GM23248 (cell line): ENCODE measurements at places on chromosomes 7 and 10. TPM values are rescaled to one million over a fixed set of nuclear protein-coding genes. Genes with fewer than 3 reads are reported as not detected.

GRCh38 chr10:5888843-5889623 lies 660 bp downstream of the ANKRD16 start:
- peaks cover 5% of the 10 kb centered on the region for H3K36me3 ChIP-seq
- peak overlapping the region; percentile 80 for H3K4me3 ChIP-seq
- peak overlapping the region; percentile 64 for H3K27ac ChIP-seq
- peaks cover 20% of the 10 kb centered on the region for H3K4me1 ChIP-seq
- no peaks in the 10 kb centered on the region for H3K27me3 ChIP-seq

- H3K27me3 ChIP-seq: no peaks in the 10 kb centered on the region
- no peak overlapping the region for H3K4me3 ChIP-seq
- peak overlapping the region; percentile 31 for H3K27ac ChIP-seq
- DNase-seq: peak; percentile 92
- H3K4me1 ChIP-seq: peaks cover 16% of the 10 kb centered on the region
- H3K36me3 ChIP-seq: no peaks in the 10 kb centered on the region
Measured at GRCh38 chr7:38382684-38383083, 109.2 kb upstream of the TARP start.

DNA sequence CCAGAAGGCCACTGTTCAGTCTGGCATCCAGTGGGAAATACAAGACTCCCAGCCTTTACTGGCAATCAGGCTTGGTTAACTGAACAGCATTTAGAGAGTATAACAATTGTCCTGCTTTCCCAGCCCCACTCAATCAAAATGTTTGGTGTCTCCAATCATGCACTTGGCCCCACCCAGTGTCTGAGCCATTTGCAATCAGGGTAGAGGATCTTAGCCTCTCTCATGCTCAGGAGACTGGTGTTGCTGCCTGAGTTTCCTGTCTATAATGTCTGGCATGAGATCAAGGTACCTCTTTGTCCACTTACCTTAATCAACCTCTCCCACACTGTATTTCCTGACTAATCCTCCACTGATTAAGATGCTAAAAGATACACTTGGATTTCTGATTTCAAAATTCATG lies 290.2 kb upstream of the GHITM start:
- no peak overlapping the region for H3K27ac ChIP-seq
- no peaks in the 10 kb centered on the region for H3K27me3 ChIP-seq
- H3K4me3 ChIP-seq: no peak overlapping the region
- H3K4me1 ChIP-seq: no peaks in the 10 kb centered on the region
- H3K36me3 ChIP-seq: no peaks in the 10 kb centered on the region
- DNase-seq: no peak

DNA sequence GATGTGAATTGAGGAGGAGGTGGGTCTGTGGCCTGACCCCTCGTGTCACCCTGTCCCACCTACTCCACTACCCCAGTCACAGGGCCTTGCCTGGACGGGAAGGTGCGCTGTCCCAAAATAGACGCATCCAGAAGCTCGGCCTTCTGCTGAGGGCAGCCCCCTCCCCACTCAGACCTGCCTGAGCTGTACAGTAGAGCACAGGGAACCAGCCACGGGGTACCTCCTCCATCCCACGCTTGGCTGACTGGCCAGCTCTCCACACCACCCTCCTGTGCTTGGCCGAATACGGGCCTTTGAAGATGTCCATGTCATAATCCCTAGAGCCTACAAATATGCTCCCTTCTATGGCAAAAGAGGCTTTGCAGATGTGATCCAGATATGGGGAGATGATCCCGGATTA lies 88.3 kb downstream of the CHST15 start:
- H3K36me3 ChIP-seq: no peaks in the 10 kb centered on the region
- H3K4me1 ChIP-seq: 0 out of 2 replicates have a peak, but pooled peaks cover 5% of the 10 kb centered on the region
- H3K27me3 ChIP-seq: peaks cover 18% of the 10 kb centered on the region
- no peak for DNase-seq
- no peak overlapping the region for H3K27ac ChIP-seq

GRCh38 chr7:116240024-116240668 lies 29.8 kb downstream of the TES start:
- H3K4me3 ChIP-seq: no peak overlapping the region
- H3K36me3 ChIP-seq: no peaks in the 10 kb centered on the region
- H3K27me3 ChIP-seq: no peaks in the 10 kb centered on the region

DNA sequence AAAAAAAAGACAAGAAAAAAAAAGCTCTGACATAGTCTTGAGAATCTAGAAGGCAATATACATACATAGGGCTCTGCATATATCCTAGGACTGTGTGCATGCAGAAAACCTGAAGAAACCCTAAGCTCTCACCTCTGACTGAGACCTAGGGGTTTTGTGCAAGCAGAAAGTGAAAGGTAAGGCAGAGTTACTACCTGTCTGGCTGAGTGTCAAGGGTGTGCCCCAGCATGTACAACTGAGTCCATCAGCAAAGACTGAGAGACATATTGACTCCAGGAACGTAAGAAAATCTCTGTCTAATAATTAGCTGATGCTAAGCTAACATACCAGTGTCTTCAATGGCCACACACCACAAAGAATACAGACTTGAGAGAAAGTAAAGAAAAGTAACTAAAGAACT lies 16.3 kb upstream of the HNRNPH3 start:
- H3K4me3 ChIP-seq: no peak overlapping the region
- H3K4me1 ChIP-seq: no peaks in the 10 kb centered on the region
- H3K27me3 ChIP-seq: no peaks in the 10 kb centered on the region
- H3K36me3 ChIP-seq: no peaks in the 10 kb centered on the region

DNA sequence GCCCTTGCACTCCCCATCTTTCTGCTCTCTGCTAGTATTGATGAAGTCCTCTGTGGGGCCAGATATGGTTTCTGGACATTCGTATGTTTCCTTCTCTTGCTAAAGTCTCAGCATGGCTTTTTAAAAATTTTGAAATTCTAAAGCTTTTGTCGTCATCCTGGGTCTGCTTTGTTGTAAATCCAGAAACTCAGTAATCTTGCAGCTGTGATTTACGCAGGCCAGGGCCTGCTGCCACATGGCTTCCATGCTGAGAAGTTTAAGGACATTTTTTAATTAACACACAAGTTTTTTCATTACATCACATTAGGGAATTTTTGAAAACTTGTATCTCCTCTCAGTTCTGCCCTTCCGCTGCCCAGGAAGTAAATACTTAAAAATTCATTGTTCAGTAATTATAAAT lies 686.1 kb upstream of the IGFBP3 start:
- H3K4me3 ChIP-seq: no peak overlapping the region
- H3K27ac ChIP-seq: no peak overlapping the region
- H3K27me3 ChIP-seq: no peaks in the 10 kb centered on the region
- no peak for DNase-seq
- no peaks in the 10 kb centered on the region for H3K36me3 ChIP-seq

DNA sequence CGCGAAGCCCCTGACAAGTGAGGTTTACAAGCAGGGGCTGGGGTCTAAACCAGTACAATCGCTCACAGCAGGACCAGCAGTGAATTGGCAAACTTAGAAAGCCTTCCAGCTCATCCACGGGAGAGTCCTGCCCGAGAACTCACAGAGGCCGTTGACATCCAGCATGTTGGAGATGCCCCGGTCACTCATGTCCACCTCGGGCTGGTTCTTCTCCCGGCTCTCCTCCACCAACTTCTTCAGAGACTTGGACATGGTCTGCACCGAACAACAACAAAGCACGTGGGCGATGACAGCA lies 447 bp downstream of the RSU1 start:
- DNase-seq: peak; percentile 68

DNA sequence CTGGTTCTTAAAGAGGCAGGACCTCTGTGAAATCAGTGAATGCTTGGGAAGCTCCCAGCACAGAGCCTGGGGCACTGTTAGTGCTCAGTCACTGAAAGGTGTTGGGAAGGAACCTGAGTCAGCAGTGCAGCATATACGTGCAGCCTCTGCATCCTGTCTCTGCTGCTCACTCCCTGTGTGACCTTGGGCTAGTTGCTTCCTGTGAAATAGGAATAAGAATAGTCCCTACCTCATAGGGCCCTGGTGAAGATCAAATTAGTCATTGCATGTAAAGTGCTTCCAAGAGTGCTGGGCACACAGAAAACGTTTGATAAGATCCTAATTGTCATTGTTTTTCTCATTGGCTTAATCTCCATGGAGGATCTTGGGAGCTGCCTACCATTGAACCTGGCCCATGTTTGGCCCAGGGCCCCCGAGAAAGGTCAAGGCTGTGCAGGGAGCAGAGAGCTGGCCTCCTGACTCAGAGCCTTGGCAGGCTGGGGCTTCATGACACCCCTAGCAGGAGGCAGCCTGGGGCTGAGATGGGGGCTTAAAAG lies 73.3 kb upstream of the COL13A1 start:
- peaks cover 27% of the 10 kb centered on the region for H3K4me1 ChIP-seq
- H3K27ac ChIP-seq: no peak overlapping the region
- H3K27me3 ChIP-seq: peaks cover 25% of the 10 kb centered on the region
- no peaks in the 10 kb centered on the region for H3K36me3 ChIP-seq
- H3K4me3 ChIP-seq: no peak overlapping the region
- peak; percentile 75 for DNase-seq

DNA sequence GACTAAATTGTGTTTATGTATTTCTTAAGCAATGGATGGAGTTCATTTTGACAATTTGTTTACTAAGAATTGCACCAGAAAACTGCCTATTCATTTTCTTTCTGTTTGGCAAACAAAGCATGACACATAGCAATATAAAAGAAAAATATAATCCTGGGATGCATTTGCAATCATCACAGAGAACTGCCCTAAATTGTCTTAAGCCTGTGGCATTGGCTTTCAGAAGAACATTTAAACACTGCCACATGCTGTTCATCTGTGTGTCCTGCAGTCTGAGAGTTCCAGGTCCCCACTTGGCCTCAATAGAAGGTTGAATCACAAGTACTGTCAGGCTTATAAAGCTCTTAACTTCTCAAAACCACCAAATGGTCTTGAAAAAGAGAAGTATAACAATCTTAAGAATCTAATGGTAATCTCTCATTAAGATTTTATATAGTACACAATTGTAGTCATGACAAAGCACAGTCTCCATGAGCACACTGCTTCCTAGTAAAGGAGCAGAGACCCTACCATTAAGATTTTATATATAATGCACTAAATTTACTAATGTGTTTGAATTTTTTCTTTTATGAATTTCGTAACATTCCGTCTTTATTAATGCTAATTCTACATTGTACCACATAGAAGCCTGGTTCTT lies 29.9 kb downstream of the RNLS start:
- H3K4me3 ChIP-seq: no peak overlapping the region
- no peak overlapping the region for H3K27ac ChIP-seq
- no peaks in the 10 kb centered on the region for H3K36me3 ChIP-seq
- DNase-seq: peak; percentile 89
- no peaks in the 10 kb centered on the region for H3K27me3 ChIP-seq
- H3K4me1 ChIP-seq: peaks cover 13% of the 10 kb centered on the region

- no peak for DNase-seq
- no peak overlapping the region for H3K27ac ChIP-seq
- H3K4me1 ChIP-seq: no peaks in the 10 kb centered on the region
- H3K36me3 ChIP-seq: no peaks in the 10 kb centered on the region
- H3K4me3 ChIP-seq: no peak overlapping the region
- no peaks in the 10 kb centered on the region for H3K27me3 ChIP-seq
Measured at GRCh38 chr7:69282946-69283345, 315.3 kb upstream of the AUTS2 start.

DNA sequence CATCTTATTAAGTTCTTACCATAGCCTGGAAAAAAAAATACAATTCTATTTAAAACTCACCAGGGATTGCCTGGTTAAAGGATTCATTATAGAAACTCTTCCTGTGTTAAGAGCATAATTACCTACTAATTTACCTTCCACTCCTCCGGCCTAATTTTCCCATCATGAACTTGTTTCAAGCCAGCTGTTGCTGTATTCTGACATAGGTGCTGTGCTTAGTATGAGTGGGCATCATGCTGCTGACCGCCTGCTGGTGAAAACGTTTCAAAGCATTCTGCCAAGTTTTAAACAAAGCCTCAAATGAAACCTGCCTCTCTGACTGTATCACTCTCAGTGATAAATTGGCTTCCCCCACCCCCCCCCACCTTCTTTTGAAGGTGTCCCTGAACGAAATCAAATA lies 47.8 kb upstream of the KCNMA1 start:
- DNase-seq: no peak
- H3K4me3 ChIP-seq: no peak overlapping the region
- peaks cover 24% of the 10 kb centered on the region for H3K27me3 ChIP-seq

GRCh38 chr7:135769005-135769802 lies 20.6 kb upstream of the FAM180A start:
- H3K27me3 ChIP-seq: no peaks in the 10 kb centered on the region
- peaks cover 18% of the 10 kb centered on the region for H3K4me1 ChIP-seq
- H3K36me3 ChIP-seq: no peaks in the 10 kb centered on the region
- H3K4me3 ChIP-seq: no peak overlapping the region

The LRRC61 gene
- not detected in 2 replicates for total RNA-seq

The PANK1 gene
- total RNA-seq: 3.6 and 4.6 TPM in 2 replicates

The ABCF2 gene
- 69.7 and 74.9 TPM in 2 replicates for total RNA-seq

The GDF10 gene
- total RNA-seq: 0.22 TPM in 1 of 2 replicates, not detected in the other

The UCMA gene
- total RNA-seq: not detected in 2 replicates

The ACSM6 gene
- total RNA-seq: not detected in 2 replicates

The PKD2L1 gene
- total RNA-seq: not detected in 2 replicates

The CSTF2T gene
- total RNA-seq: 16.9 and 19.9 TPM in 2 replicates

The CUBN gene
- 0.65 and 2.8 TPM in 2 replicates for total RNA-seq

The IFIT5 gene
- total RNA-seq: 21.8 and 25.9 TPM in 2 replicates
